ENCODE measurements at places on chromosomes 11 and 22.
A peak's percentile ranks its signal among the peaks of the same experiment; 100 is the strongest.

- peak; percentile 25 for DNase-seq
Observed at GRCh38 chr11:126680131-126680530, 320.4 kb downstream of the KIRREL3 start.

GRCh38 chr11:126405906-126406305, 50.4 kb downstream of the ST3GAL4 start:
- DNase-seq = no peak

GRCh38 chr11:60953781-60954180, 1.8 kb upstream of the SLC15A3 start:
- DNase-seq = peak; percentile 28

GRCh38 chr22:48265000-48265625, 1502.7 kb downstream of the TBC1D22A start:
- no peak for DNase-seq

GRCh38 chr22:47040486-47041270, 278.2 kb downstream of the TBC1D22A start:
- DNase-seq = no peak

DNA sequence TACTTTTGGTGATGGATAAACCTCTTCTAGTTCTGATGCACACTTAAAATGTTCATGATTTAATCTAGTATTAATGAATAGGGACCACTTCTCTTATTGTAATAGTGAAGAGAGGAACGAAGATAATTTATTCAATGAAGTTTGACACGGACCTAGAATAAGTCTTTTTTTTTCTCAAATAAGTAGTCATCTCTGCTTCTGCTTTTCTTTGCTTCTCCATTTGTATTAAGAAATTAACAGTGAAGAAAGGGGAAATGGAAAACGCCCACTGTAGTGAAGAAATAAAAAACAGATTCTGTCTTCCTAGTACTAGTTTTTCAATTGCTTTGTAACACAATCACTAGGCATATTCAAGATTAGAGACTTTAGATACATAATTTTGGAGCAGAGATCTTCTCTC, 73.0 kb downstream of the CD44 start:
- no peak for DNase-seq

DNA sequence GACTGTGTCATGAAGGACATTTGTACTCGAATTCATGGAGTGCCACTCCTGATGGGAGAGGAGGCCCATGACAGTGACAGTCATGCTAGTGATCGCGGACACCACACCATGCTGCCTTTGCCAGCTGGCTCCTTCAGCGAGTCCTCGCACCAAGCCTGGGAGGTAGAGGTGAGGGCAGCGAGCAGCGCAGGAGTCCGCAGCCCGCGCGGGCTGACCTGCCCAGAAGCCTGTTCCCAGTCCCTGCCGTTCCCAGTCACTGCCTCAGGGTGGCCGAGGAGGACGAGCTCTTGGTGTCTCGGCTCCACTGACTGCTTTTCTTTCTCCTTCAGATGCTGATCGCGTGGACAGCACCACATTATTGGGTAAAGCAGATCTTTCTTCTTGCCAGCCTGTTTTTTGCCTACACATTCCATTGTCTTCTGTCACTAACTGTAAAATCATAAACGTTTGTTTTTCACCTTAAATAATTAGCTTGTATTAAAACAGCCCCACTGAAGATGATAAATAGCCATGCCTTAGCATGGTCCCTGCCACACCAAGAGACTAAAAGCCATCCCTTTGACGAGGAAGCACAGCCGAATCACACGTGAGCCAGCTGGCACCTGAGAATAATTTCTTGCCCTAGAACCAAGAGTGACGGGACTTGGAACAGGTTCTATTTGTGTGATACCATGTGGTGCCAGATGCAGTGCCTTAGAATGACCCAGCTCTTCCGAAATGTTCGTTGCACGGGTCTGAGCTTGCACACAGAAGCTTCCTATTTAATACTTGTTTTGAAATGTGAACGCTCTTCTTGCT, 25.5 kb downstream of the FAM118A start:
- DNase-seq = no peak

DNA sequence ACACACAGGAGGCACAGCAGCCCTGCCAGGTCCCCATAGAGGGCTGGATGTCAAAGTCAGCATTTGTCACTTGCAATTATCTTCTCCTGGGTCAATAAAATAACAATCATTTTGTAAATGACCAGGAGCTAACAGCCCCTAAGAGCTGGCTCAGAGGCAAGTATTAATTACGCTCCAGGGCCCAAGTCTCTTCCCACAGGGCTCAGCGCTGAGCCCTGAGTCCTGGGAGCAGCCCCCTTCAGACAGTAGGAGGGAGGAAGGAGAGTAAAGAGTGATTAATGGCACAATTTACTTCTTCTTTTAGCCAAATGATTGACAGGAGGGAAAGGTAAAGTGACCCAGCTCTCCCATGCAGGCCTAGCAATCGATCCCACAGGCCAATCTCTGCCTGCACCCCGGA, 99.0 kb upstream of the DRD2 start:
- no peak for DNase-seq

GRCh38 chr11:76048763-76049162, 157.5 kb downstream of the WNT11 start:
- no peak for DNase-seq

- no peak for DNase-seq
Observed at GRCh38 chr11:1877211-1878136, 14.2 kb downstream of the PRR33 start.

GRCh38 chr22:28930357-28931007, 47.1 kb downstream of the ZNRF3 start:
- DNase-seq = no peak

DNA sequence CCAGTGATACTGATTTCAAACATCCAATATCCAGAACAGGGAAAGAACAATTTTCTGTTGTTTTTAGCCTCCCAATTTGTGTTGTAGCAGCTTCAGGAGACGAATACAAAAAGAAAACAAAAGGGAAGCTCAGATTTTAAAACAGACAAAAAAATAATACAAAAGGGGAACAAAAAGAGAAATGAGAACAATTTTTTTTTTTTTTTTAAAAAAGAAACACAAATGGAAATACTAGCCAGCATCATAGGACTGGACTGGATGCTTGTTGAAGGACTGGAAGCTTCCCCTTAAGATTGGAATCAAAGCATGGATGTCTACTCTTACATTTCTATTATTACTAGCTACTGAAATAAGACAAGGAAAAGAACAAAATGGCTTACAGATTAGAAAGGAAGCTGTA, 46.5 kb upstream of the SORL1 start:
- DNase-seq = no peak

GRCh38 chr11:106152824-106153223, 75.4 kb downstream of the AASDHPPT start:
- DNase-seq = peak; percentile 29

DNA sequence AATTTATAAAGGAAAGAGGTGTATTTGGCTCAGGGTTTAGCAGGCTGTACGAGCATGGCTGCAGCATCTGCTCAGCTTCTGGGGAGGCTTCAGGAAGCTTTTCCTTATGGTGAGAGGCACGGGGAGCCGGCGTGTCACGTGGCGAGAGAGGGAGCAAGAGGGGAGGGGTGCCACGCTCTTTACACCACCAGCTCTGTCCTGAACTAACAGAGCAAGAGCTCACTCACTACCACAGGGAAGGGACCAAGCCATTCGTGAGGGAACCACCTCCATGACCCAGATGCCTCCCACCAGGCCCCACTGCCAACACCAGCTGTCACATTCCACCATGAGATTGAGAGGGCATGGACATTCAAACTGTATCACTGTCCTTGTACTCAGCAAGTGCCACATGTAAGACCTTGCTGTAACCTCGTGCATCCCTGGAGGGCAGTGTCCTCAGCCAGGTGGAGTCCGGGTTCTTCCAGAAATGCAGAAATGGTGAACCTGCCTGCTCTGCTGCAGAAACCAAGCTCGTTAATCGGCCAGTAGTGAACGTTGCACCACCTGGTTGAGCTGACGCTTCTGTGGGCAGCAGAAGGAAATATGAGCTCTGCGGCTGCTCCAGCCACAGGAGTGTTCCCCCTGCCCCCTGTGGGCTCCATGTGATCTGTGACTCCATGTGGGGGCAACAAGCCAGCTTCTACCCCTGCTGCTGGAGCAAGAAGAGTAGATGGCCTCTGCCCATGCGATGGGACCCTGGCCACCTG, 368.6 kb downstream of the TBC1D22A start:
- no peak for DNase-seq

DNA sequence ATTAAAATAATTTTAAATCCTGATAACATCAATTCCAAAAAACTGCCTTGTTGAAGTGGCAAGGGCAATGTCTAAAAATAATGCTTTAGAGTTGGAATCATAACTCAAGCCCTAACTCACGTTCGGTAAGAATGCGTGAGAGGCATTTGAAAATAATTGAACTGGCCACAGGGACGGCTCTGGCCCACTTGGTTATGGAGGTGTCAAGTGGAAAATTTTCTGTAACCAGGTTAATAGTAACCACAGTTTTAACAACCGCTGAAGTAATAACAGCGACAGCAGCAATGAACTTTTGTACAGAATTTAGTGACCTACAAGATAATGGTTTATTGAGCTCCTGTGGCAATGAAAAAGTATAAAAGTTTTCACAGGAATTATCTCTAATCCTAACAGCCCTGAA, 79.4 kb downstream of the ETS1 start:
- DNase-seq = no peak

DNA sequence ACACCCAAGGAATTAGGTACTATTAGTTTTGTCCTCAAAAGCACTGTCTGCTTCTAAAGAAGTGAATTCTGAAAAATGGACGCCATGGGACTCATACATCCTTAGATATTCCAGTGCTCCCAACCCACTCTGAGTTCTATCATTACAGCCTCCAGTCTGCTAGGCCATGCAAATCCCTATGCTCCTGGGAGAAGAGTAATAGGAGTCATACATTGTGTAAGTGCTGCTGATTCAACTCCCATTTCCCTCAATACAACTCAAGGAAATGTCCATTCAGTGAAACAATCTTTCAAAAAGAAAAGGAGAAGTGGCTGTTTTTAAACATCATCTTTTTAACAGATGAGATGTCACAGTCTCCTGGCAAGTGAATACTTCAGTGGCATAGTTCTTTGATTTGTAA, 590.2 kb upstream of the LRRC4C start:
- DNase-seq = no peak

DNA sequence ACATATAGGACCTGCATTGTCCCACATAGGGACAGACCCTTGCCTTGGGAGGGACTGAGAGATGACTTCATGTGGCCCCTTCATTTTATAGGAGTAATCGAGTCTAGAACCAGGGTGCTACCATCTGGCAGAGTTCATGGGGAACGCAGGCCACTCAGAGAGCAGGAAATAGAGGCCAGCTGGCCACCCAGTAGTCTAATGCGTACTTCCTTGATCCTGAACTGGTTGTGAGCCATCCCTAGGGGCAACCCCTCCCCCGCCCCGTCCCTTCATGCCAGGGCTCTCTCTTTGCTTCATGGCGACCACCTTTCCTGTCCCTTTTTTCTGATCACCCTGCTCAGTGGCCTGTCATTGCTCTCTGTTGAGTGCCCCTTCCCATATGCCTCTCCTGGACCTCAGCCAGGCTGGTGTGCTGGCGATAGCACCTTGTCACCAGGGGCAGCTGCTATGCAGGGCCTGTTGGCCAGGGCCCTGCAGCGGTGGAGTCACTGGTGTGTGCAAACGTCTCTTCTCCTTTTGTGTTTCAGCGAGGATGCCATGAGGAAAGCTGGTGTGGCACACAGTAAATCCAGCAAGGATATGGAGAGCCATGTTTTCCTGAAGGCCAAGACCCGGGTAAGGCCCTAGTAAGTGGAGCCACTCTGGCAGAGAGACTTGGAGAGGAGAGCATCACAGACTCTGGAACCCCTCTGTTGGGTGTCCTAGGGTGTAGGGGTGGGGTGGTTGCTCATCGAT, 29.3 kb downstream of the MED15 start:
- no peak for DNase-seq

GRCh38 chr11:20451568-20451967, 64.1 kb downstream of the PRMT3 start:
- peak; percentile 1 for DNase-seq
